Caco-2 (cell line): ENCODE measurements at places on chromosomes 7 and 10.
A peak's percentile ranks its signal among the peaks of the same experiment; 100 is the strongest.

DNA sequence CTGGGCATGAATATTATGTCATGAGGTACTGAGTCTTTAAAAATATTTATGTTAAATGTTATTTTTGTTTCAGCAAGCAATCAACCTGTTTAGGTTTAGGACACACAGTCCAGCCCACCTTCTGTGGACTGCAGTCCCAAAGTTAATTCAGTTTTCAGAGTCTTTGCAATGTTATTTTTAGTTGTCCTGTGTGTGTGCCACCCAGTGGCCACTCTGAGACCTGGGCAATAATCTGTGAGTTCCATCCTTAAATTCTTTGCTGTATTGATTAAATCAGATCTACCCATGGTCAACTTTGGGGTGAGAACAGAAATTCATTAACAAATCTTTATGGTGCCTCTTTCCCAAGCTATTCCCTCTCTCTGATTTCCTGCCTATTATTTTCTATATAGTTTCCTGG lies 415.1 kb downstream of the CCSER2 start:
- DNase-seq: no peak

- DNase-seq: no peak
These were observed 159.3 kb upstream of the TMEM196 start for GRCh38 chr7:19932549-19933249.

DNA sequence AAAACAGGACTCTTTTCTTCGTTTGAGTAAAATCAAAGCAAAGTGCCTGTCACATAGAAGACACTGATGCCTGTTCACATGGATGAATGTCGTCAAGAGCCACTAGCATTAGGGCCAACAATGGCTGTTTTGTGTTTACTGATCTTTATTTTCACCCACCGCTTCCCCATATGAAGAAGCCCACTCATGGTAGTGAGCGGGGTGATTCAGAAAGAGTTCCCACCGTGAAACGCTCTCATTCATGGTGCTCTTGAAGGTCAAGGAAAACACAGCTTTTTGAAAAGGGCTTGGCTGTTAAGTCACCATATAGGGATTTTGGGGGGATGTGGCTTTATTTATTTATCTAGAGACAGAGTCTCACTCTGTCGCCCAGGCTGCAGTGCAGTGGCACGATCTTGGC lies 12.5 kb downstream of the PROSER2 start:
- DNase-seq: no peak

DNA sequence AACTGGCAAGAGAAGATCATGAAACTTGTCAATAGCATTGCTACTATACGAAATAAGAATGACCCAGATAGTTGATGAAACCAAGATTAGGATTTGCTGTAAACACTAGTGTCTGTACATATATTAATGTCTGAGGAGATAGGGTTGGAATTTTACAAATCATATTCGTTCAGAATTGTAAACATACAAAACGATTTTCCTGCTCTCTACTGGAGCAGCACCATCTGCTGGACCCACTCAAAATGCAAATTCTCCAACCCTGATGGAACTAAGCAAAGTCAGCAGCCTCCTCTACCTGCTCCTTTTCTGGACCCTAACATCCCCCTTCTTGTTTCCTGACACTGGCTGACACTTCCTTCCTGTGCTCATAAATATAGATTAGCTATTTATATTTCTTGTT lies 29.4 kb upstream of the SGMS1 start:
- no peak for DNase-seq

DNA sequence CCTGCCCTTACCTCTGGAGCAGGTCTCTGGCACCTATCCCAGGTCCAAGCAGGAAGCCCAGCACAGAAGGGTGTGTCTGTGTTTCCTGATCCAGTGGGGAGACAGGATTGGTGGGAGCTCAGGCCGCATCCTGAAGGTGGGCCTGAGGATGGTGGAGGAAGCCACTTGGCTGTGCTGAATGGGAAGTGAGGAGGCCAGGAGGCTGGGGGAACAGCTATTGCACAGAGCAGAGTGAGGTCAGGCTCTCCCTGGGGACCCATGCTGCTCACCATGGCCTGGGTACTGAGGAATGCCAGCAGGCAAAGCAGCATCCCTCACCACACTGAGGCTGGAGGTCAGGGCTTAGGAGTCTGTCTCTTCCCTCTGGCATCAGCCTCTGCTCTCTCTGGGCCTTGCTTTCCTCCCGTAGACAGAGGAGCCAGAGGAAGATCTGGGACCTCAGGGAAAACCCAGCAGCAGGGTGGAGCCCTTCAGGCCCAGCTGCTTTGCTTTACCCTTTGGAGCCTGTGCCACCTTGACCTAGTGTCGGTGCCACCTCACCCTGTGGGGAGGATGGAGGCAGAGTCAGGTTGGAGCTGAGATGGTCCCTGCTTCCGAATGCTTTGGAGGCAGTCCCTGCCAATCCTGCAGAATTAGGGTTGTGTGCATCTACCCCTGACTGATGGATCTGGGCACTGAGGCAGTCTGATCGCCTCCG lies 39.0 kb downstream of the CDH23 start:
- peak; percentile 34 for DNase-seq

- DNase-seq: no peak
These were observed 247.3 kb downstream of the SUGCT start for GRCh38 chr7:40382145-40382544.

DNA sequence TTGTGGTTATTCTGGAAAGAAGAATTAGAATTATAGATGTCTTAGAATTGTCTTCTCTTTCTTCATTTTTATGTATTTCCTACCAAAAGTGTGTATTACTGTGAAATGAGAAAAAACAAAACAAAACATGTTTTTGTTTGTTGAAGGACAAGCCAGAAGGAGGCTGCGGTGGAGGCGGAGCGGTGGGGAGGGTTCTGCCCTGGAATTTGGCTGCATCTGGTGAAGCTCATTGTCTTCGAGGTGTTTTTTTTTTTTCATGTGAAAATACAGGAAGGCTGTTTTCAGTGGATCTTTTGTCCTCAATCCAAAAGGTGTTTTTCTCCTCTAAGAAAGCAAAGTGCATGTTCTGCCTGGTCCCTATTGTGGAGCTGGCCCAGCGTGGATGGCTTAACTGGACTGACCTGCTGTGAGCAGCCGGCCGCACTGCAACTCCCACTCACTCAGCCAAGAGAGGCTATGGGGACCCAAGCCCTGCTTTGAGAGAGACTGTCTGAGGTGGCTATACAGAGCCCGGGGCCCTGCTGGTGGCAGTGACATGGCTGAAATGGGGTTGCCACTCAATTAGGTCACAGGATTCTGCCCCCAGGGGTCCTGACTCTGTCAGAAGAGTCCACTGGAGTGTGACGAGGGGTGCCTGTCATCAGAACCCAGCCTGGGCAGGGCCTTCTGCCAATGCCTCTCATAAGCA lies 184.9 kb upstream of the MKI67 start:
- DNase-seq: no peak

GRCh38 chr10:94183666-94184264 lies 179.0 kb downstream of the NOC3L start:
- DNase-seq: no peak

GRCh38 chr10:60646966-60647796 lies 131.1 kb upstream of the CDK1 start:
- peak; percentile 52 for DNase-seq

DNA sequence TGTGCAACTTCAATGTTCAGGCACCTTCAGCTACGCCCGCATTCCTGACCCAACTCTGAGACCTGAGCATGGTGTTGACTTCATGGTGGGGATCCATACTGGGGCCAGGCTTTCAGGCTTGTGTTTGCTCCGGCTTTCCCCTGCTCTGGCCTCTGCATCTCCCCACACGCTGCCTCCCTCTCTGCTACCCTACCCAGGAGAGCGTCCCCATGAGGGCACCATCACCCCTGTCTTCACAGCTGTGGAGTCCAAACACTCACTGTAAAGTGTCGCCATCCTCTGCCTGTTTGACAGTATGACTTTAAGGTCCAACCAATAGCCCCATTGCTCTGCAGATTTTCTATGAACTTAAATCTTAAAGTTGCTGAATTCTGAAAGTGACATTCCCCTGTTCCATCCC lies 199.0 kb upstream of the GRB10 start:
- no peak for DNase-seq

DNA sequence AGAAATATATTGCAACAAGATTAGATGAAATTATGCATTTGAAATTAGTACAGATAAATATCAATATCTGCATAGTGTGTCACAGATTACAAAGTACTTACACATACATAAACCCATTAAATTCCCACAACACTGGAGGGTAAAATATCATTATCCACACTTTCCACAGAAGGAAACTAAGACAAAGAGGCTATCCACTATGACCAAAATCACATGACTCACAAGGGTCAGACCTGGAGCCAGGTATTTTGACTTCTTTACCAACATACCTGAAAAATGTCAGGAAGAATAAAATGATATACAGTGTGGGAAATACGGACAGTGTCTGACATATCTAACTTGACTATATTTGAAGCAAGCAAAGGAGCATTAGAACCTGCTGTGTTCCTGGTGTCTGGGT lies 34.1 kb downstream of the HYCC1 start:
- no peak for DNase-seq

DNA sequence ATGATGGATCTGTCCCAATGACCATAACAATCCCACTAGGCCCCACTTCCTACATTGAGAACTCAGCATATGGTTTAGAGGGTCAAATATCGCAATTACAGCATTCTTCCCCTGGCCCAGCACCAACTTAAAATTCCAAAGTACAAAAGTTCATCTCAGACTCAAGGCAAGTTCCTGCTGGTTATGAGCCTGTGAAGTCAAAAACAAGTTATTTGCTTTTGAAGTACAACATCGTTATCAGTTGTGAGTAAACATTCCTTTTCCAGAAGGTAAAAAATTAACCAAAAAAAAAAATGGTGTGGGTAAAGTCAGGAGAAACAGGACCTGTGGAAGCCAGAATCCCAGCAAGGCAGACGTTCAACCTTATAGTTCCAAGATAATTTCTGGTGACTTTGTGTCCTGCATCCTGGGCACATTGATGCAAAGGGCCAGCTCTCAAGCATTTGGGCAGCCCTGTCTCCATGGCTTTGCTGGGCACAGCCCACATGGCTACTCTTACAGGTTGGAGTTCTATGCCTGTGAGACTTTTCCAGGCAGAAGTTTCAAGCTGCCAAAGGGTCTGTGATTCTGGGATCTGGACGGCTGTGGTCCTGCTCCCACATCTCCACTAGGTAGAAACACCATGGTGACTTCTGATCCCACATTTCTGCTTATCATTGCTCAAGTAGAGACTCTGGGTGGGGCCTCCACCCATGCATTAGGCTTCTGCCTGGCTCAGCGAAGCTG lies 37.5 kb downstream of the AKR1C8 start:
- DNase-seq: peak; percentile 84

DNA sequence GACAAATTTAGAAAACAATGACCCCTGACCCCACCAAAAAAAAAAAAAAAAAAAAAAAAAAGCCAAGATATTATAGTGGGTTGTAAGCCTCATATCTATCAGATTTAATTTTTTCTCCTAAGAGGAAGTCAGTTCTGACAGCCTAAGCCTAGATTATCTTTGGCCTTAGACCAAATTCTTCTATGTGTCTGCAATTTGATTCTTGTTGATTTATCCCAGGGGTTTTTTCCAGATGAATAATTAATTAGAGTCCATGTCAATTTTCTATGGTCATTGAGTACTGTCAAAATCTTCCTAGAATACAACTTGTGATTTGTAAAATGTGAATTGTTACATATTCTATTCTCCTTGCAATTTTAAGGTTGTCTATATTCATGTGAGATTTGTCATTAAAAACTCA lies 151.6 kb upstream of the CACNA2D1 start:
- no peak for DNase-seq

- DNase-seq: peak; percentile 66
These were observed 141.7 kb upstream of the SEMA3A start for GRCh38 chr7:84336303-84336702.

- no peak for DNase-seq
These were observed 146.9 kb upstream of the ZMIZ1 start for GRCh38 chr10:78921895-78922294.

- DNase-seq: no peak
These were observed 30.8 kb upstream of the FXYD4 start for GRCh38 chr10:43340619-43341018.

- DNase-seq: no peak
These were observed 502.0 kb upstream of the CELF2 start for GRCh38 chr10:10515479-10516204.

DNA sequence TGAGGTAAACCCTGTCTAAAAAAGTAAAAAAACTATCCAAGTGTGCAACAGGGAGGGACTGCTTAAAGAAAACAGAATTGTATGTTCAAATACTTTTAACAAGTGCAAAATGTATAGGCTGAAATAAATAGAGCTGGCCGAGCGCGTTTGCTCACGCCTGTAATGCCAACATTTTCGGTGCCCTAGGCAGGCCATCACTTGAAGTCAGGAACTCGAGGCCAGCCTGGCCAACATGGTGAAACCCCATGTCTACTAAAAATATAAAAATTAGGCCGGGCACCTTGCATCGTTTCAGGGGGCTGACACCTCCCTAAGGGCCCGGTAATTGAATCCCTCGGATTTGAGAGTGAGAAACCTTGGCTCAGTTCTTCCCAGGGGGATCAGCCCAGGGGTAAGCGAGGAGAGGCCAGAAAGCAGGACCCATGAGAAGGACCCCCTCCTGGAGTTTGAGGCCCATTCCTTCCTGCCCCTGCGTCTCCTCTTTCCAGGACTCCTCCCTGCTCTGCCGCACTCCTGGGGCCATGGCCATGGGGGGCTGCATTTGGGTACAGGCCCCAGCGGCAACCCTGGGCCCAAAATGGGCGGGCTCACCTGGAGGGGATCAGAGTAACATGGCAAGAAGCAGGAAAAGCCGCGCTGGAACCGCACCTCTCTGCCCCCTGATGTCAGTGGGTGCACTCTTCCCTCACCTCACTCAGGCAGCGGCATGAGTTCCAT lies 75.5 kb upstream of the TMEM248 start:
- DNase-seq: peak; percentile 40
